Activated T-helper 1 cell treated with anti-CD3 and anti-CD28 coated beads, Interleukin-12 subunit alpha, Interleukin-12 subunit beta, Interleukin-2, Interleukin-4 antibody, amounts not matched to agents 30 ng/mL and 10 ng/mL and 1 ng/mL, durations not matched to agents 14 hours and 24 hours and 36 hours (primary cell): ENCODE measurements at places on chromosomes 4 and X. TPM values are rescaled to one million over a fixed set of nuclear protein-coding genes. Genes with fewer than 3 reads are reported as not detected.

DNA sequence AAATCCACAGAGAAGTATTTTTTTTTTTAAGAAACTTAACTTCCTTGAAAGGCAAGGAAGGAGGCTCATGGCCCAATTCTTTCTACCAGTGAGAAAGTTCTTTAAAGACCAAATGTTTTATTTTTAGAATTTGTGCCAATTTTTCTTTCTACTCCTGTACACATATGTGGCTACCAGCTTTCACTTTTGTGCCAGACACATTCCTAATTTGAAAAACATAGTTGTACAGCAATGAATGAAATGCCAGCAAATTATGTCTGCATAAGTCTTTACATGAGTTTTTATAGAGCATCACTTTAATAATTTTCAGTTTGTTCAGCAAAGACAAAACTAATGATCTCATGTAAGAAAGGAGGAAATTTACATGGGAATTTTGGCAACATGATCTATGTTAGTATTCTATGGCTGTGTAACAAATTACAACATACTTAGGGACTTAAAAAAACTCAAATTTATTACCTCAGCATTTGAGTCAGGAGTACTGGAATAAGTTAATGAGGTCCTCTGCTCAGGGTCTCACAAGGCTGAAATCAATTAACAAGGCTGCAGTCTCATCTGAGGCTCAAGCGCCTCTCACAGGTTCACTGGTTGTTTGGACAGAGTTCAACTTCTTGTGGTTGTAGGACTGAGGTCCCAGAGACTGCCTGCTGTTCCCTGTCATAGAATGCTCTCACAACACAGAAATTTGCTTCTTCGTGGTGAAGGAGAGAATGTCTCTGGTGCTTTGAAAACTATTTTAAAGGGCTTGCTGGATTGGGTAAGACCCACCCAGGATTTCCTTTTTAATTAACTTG lies 678.2 kb upstream of the FAM241A start:
- DNase-seq, result no peak
- H3K36me3 ChIP-seq, result no peaks in the 10 kb centered on the region
- H3K4me3 ChIP-seq, result no peak overlapping the region
- H3K27ac ChIP-seq, result no peak overlapping the region
- no peaks in the 10 kb centered on the region for H3K4me1 ChIP-seq

GRCh38 chrX:154793084-154793795 lies 12.0 kb downstream of the MPP1 start:
- no peak overlapping the region for H3K4me3 ChIP-seq
- H3K27me3 ChIP-seq, result no peaks in the 10 kb centered on the region
- H3K27ac ChIP-seq, result no peak overlapping the region
- peaks cover 26% of the 10 kb centered on the region for H3K4me1 ChIP-seq
- no peak for DNase-seq
- H3K36me3 ChIP-seq, result peaks cover 20% of the 10 kb centered on the region

The F8A2 gene
- not detected in 2 replicates for total RNA-seq

DNA sequence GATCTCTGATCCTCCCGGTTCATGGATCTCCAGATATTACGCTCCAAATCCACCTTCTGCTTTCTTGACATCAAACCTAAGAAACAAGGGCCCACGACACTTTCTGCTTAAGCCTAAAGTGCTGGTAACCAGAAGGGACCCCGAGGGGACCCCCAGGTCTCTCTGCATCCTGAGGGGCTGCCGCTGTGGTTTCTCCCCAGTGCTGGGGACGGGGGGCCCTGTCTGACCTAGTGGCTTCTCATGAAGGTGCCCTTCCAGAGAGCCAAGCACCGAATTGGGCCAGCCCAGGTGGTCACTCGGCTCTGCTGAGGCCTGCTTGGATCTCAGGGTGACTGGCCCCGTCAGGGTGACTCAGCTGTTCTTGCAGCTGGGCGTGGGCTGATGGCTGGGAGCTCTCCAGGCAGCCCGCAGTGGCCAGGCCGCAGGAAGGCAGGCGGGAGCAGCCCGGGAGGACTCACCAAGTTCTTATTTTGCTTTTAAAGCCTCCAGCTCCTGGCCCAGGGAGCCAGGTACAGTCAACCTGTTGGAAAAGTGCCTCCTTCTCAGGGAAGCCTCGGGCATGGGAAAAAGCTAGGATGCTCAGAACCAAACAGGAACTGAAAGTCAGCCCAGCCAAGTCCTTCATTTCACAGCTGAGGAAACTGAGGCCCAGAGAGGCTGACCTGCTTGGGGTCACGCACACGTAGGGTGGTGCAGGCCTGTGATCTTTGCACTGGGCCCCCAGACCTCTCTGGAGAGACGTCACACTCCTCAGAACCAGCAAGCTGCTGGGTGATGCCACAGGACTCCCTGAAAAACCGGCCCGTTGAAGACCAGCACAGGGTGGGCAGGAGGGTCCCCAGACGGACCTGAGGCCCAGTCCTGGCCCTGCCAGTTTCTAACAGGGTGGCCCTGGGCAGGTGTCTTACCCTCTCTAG lies 16.7 kb downstream of the BLOC1S4 start:
- no peak overlapping the region for H3K4me3 ChIP-seq
- H3K27ac ChIP-seq, result no peak overlapping the region
- peaks cover 6% of the 10 kb centered on the region for H3K4me1 ChIP-seq
- no peaks in the 10 kb centered on the region for H3K36me3 ChIP-seq
- no peak for DNase-seq
- H3K27me3 ChIP-seq, result no peaks in the 10 kb centered on the region

The HSFX4 gene
- not detected in 2 replicates for total RNA-seq
